ENCODE measurements at places on chromosomes 4 and X. TPM values are rescaled to one million over a fixed set of nuclear protein-coding genes. Genes with fewer than 3 reads are reported as not detected.

Gene ENAM
- 0.20 TPM for polyA plus RNA-seq

Gene RS1
- not detected for polyA plus RNA-seq

Gene STARD8
- 2.6 TPM for polyA plus RNA-seq

Gene FAM241A
- 0.44 TPM for polyA plus RNA-seq

Gene DDX60
- 2.7 TPM for polyA plus RNA-seq

DNA sequence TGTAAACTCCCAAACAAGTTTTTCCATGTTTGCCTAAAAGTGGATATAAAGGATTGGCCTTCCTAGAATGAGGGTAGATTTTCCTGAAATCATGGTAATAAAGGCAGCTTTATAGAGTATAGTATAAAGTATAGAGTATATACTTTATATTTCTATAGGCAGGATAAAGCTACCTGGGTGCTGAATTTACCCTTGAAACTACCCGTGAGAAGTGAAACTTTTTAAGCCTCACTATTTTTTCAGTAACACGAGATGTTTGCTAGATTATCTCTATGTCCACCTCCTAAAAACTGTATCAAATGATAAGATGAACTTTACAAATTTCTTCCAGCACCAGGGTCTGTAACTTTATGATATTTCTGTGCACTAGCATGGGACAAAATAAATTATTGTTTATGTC, 340.0 kb upstream of the GALNTL6 start:
- no peaks in the 10 kb centered on the region for H3K4me1 ChIP-seq
- DNase-seq = no peak
- H3K27me3 ChIP-seq = no peaks in the 10 kb centered on the region

DNA sequence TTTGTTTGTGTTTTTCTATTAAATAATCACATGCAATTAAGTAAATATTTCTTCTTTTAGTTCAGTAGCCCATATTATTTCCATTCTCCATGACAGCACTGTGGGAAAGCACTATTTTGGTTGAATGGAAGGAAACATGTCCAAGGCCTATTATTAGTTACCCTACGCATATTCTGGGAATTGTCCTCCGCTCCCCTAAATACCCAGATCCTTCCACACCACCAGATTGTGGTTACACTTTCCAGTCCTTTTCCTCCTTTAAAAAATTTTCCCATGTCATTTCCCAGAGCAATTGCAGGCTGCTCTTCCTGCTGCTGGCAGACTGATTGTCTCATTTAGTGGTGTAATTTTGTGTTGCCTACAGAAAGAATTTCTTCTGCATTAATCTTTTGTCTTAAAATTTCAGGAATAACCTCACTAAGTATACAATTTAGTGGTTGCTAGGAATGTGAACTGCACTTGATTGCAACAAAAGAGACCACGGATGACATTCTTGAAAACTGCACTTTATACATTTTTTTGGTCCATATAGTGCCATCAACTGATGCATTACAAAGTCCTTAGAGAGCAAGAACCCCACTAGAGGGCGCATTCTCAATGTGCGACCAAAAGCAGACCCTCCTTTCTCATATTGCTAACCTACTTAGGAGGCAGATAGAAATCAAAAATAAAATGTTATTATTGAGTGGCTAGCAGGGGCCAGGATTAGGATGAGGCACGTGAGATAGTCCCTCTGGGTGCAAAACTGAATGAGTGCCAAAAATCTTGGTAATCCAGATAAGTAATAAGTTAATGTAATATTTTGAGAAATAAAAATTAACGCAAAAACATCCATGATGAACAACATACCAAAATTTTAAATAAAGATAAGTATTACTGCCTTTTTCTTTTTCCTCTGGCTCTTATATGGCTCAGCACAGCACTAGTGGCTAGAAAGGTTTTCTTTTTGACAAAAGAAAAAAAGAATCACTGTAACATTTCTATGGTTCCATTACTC, 98.8 kb upstream of the IQCM start:
- H3K27ac ChIP-seq = no peak overlapping the region
- DNase-seq = peak; percentile 69
- no peaks in the 10 kb centered on the region for H3K36me3 ChIP-seq
- peaks cover 7% of the 10 kb centered on the region for H3K4me1 ChIP-seq
- no peak overlapping the region for H3K4me3 ChIP-seq

- no peak overlapping the region for H3K27ac ChIP-seq
- H3K4me3 ChIP-seq = no peak overlapping the region
- no peaks in the 10 kb centered on the region for H3K27me3 ChIP-seq
- H3K4me1 ChIP-seq = no peaks in the 10 kb centered on the region
- no peaks in the 10 kb centered on the region for H3K36me3 ChIP-seq
Observed at GRCh38 chr4:45638641-45639040, 485.2 kb downstream of the GABRG1 start.

DNA sequence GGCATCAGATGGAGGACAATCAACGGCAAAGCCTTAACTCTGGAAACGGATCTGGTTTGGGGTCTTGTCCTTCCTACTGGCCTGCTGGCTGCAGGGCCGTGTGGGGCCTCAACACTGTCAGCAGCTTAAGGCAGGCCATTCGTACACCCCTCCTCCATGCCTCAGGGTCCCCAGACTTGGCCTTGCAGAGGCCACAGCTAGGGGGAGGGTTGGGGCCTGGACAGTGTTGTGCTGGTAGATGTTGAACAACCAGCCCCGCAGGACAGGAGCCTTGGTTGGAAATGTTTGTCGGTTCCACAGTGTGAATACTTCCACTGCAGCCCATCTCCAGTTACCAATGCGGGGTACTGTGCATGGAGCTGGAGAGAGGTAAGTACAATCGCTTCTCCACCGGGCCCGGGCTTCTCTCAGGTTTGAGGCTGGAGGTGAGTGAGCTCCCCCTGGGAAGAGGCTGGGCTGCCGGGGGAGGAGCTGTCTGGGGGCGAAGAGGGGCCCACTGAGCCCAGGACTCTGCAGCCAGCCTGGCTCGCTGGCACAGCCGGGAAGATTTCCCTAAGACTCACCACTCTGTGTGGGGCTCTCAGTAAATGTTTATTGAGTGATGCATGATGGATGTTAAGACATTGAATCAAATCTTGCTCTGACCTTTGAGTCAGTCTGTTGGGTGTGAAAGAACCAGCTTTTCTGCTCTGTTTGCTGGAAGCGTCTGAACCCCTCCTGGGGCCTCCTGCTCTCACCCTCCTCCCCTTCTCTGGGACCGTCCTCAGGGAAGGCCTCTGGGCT, 19.7 kb upstream of the GPR78 start:
- no peaks in the 10 kb centered on the region for H3K4me1 ChIP-seq
- no peak for DNase-seq
- H3K4me3 ChIP-seq = no peak overlapping the region
- H3K27ac ChIP-seq = no peak overlapping the region

- peaks cover 6% of the 10 kb centered on the region for H3K36me3 ChIP-seq
- no peak overlapping the region for H3K27ac ChIP-seq
- no peak for DNase-seq
- H3K27me3 ChIP-seq = no peaks in the 10 kb centered on the region
Observed at GRCh38 chr4:2263926-2264321, 2.0 kb upstream of the MXD4 start.

DNA sequence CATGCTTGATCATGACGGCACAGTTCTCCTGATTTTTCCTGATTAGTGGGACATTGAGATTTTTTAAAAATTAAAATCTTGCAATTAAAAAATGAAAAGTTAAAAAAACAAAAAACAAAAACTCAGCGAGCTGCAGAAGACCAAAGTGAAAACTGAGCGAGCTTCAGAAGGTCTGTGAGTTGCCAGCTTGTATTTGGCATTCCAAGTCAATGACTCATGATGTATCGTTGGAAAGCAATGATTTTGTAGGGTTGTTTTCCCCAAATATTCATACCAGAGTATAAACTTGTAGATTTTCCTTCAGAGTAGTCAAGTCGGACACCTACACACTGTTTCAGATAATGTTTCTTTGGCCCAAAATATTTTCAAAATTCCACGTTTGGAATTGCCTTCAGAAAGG, 76.9 kb downstream of the LRRC66 start:
- no peak for DNase-seq
- H3K27me3 ChIP-seq = no peaks in the 10 kb centered on the region
- 0 out of 2 replicates have a peak, but pooled peaks cover 10% of the 10 kb centered on the region for H3K4me1 ChIP-seq
- H3K36me3 ChIP-seq = no peaks in the 10 kb centered on the region
- peak overlapping the region; percentile 36 for H3K4me3 ChIP-seq
- no peak overlapping the region for H3K27ac ChIP-seq

GRCh38 chr4:168739886-168740285, 243.0 kb downstream of the PALLD start:
- no peaks in the 10 kb centered on the region for H3K27me3 ChIP-seq
- no peak overlapping the region for H3K4me3 ChIP-seq
- H3K27ac ChIP-seq = no peak overlapping the region

DNA sequence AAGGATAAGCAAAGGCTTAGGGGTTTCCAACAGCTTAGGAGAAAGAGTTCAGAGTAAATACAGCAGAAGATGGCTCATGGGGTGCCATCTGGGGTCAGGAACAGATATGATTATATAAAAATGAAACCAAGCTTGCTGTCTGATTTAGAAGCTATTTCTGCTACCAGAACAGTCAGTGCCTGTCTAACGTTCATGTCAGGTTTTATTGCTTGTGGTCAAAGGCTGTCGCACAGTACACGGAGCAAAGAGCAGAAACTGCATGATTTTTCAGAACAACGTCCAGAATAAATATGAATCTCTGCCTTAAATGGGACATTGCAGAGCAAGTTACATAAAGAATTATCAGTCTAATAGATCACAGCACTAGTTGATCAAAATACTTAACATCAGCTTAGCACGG, 17.4 kb downstream of the CETN2 start:
- H3K4me3 ChIP-seq = no peak overlapping the region
- no peak for DNase-seq
- no peaks in the 10 kb centered on the region for H3K36me3 ChIP-seq

GRCh38 chr4:182245541-182246215, 2.5 kb downstream of the TENM3 start:
- no peak for DNase-seq
- no peaks in the 10 kb centered on the region for H3K4me1 ChIP-seq
- no peaks in the 10 kb centered on the region for H3K36me3 ChIP-seq

- no peak for DNase-seq
- H3K36me3 ChIP-seq = no peaks in the 10 kb centered on the region
- H3K4me1 ChIP-seq = no peaks in the 10 kb centered on the region
- no peak overlapping the region for H3K27ac ChIP-seq
- H3K4me3 ChIP-seq = no peak overlapping the region
Observed at GRCh38 chrX:10166731-10167151, 10.0 kb downstream of the CLCN4 start.

- no peaks in the 10 kb centered on the region for H3K36me3 ChIP-seq
- no peaks in the 10 kb centered on the region for H3K27me3 ChIP-seq
- no peak overlapping the region for H3K27ac ChIP-seq
- no peaks in the 10 kb centered on the region for H3K4me1 ChIP-seq
Observed at GRCh38 chr4:53161051-53161786, 204.6 kb downstream of the SCFD2 start.

DNA sequence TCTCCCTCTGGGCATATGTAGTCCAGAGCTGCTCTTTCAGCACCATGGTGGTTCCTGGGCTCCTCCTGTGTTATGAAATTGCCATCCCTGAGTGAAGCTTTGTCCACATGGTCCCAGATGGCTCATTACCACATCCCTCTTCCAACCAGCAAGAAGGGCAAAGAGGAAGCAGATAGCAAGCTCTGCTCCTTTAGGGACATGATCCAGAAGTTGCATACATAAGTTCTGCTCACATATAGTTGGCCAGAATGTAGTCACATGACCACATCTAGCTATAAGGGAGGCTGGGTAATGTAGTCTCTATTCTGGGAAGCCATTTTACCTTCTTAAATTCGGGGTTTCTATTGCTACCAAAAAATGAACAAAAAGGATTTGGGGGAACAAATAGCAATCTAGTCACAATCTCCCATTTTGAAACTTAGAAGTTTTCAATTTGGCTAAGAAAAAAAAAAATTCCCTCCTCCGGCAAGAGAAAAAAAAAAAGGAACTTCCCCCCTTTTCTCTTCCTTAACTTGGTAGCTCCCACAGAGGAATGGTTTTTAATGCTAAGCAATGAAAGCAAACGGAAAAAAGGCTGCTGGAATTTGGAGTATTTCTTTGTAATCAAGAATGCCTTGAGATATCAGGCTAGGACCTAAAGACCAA, 88.2 kb upstream of the USP9X start:
- no peak overlapping the region for H3K4me3 ChIP-seq
- H3K4me1 ChIP-seq = no peaks in the 10 kb centered on the region
- peak; percentile 44 for DNase-seq
- H3K27ac ChIP-seq = no peak overlapping the region
- no peaks in the 10 kb centered on the region for H3K36me3 ChIP-seq

- peaks cover 4% of the 10 kb centered on the region for H3K27me3 ChIP-seq
- no peaks in the 10 kb centered on the region for H3K36me3 ChIP-seq
- H3K4me3 ChIP-seq = no peak overlapping the region
- H3K4me1 ChIP-seq = no peaks in the 10 kb centered on the region
Observed at GRCh38 chr4:24664956-24665355, 80.6 kb upstream of the DHX15 start.

- no peak for DNase-seq
- H3K27ac ChIP-seq = no peak overlapping the region
- peaks cover 54% of the 10 kb centered on the region for H3K27me3 ChIP-seq
- no peak overlapping the region for H3K4me3 ChIP-seq
- no peaks in the 10 kb centered on the region for H3K36me3 ChIP-seq
Observed at GRCh38 chrX:2559124-2559523, 58.3 kb upstream of the DHRSX start.

- no peak for DNase-seq
- H3K27me3 ChIP-seq = no peaks in the 10 kb centered on the region
- H3K4me3 ChIP-seq = no peak overlapping the region
- no peaks in the 10 kb centered on the region for H3K4me1 ChIP-seq
Observed at GRCh38 chr4:31343061-31343460, 622.9 kb downstream of the PCDH7 start.

DNA sequence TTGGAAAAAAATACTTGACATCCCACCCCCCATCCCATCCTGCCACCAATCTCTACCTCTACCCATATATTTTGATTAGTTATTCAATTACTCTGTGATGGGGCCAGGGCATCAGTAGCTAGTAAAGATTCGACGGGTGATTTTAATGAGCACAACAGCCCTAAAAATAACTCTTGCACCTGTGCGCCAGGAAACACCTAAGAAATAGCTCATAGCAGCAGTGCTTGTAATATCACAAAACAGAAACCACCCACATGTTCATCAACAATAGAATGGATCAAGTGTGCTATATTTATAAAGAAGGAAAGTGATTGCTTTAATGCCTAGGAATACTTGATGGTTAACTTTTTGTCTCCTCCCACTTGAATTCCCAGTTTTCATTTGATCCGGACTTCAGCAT, 225.6 kb upstream of the LCORL start:
- H3K4me1 ChIP-seq = no peaks in the 10 kb centered on the region
- no peaks in the 10 kb centered on the region for H3K36me3 ChIP-seq
- no peaks in the 10 kb centered on the region for H3K27me3 ChIP-seq
- H3K27ac ChIP-seq = no peak overlapping the region
